NCI-H2029 treated with DMSO at 0.1 percent for 48 hours (cell line): ENCODE measurements at places on chromosomes 12 and 14.

- DNase-seq, result no peak
Measured at GRCh38 chr12:22321018-22321605, 13.4 kb downstream of the ST8SIA1 start.

DNA sequence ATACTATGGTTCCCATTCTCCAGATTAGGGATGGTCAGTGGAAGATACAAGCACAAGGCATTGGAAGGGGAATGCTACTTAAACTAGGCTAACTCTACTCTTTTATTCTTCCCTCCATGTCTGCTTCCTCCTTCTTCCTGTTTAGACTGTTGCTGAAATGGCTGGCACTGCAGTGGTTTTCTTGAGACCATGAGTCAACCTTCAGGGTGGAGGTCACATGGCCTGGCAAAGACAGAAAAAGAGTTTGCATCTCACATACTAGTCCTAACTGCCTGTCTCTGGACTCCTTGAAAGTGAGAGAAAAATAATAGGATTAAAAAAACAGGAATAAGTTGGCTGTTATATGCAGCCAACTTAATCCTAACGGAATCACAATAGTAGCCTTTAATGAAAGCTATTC lies 37.0 kb downstream of the ALDH1L2 start:
- DNase-seq, result no peak

- no peak for DNase-seq
Measured at GRCh38 chr14:44508834-44509233, 1.8 kb upstream of the FSCB start.

- no peak for DNase-seq
Measured at GRCh38 chr12:113762155-113762881, 203.8 kb downstream of the RBM19 start.

- no peak for DNase-seq
Measured at GRCh38 chr14:95496111-95496681, 20.3 kb downstream of the SYNE3 start.

GRCh38 chr12:26338586-26339572 lies 143.5 kb downstream of the SSPN start:
- DNase-seq, result no peak

GRCh38 chr12:91877022-91877421 lies 268.6 kb downstream of the BTG1 start:
- no peak for DNase-seq

GRCh38 chr14:51473808-51474565 lies 177.7 kb upstream of the FRMD6 start:
- no peak for DNase-seq

DNA sequence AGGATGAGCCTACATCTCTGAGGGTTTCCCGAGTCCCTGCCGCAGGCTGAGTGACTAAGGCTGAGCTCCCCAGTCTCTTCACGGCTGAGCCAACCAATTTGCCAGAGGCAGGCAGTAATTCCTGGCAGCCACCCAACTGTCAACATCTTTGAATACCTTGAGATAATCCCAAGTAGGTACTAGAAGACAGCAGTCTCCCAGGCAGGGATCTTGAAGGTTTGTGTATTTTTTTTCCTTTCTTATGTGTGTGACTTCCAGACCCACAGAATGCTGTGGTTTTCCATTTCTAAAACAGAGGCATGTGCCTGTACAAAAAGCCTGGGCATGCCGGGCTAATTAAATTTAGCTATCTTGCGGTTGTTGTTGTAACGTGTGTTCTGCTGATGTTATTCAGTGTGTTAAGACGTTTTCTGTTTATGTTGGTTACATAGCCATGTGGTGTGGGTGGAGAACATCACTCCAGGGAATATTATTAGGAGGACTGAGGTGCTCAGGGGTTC lies 155.5 kb downstream of the ANO2 start:
- no peak for DNase-seq

DNA sequence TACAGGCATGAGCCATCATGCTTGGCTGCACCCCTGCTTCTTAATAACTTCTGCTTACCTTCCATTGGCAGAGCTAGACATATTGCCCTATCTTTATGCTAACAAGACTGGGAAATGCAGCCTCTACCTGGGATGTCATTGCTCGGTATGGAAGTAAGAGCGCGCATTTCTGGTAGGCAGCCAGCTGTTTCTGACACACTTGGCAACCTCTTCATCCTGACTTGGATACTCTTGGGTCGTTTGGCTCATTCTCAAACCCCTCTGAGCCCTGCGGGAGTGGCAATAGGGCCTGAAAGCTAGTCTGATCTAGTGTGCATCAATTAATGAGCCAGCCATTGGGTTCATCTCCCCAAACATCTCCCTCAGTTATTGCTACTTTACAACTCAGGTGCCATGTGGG lies 5.4 kb upstream of the PLBD1 start:
- DNase-seq, result no peak

DNA sequence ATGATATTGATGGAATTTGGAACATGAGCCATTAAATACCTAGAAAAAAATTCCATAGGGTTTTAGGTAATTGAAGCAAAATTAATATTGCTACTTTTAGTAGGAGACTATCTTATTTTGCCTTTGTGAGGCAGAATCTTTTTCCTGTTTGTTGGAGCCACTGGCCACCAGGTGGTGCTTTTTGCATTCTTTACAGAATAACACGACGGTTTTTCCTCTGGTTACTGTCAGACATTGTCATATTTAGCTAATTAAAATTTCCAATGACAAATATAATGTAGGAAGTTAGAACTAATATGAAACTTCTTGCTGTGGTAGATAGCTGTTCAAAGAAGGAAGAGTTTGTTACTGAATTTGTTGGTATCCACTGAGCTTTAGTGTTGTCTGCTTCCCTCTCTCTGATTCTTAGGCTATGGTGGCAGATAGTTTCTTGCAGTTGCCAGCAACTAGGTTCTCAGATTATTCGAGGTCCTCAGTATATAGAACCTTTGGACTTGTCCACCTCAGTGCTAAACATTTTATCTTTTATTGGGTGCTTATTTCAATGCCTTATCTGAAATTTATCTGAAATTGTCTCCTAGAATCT lies 25.7 kb downstream of the RAB21 start:
- no peak for DNase-seq

GRCh38 chr12:106960443-106960842 lies 4.7 kb downstream of the TMEM263 start:
- DNase-seq, result no peak
